Neuronal stem cell (in vitro differentiated cells): ENCODE measurements at places on chromosomes 5 and 9.
A peak's percentile ranks its signal among the peaks of the same experiment; 100 is the strongest.

- H3K4me3 ChIP-seq: peak overlapping the region; percentile 75
- no peak for DNase-seq
- H3K36me3 ChIP-seq: peaks cover 13% of the 10 kb centered on the region
- H3K27ac ChIP-seq: no peak overlapping the region
- peaks cover 12% of the 10 kb centered on the region for H3K27me3 ChIP-seq
Measured at GRCh38 chr5:1110307-1111240, 1.3 kb downstream of the SLC12A7 start.

GRCh38 chr9:119009249-119009648, 360.0 kb downstream of the BRINP1 start:
- H3K27ac ChIP-seq: no peak overlapping the region
- no peaks in the 10 kb centered on the region for H3K27me3 ChIP-seq

GRCh38 chr5:152488869-152489268, 83.8 kb upstream of the NMUR2 start:
- DNase-seq: no peak
- H3K36me3 ChIP-seq: no peaks in the 10 kb centered on the region
- no peak overlapping the region for H3K4me3 ChIP-seq
- H3K4me1 ChIP-seq: no peaks in the 10 kb centered on the region

DNA sequence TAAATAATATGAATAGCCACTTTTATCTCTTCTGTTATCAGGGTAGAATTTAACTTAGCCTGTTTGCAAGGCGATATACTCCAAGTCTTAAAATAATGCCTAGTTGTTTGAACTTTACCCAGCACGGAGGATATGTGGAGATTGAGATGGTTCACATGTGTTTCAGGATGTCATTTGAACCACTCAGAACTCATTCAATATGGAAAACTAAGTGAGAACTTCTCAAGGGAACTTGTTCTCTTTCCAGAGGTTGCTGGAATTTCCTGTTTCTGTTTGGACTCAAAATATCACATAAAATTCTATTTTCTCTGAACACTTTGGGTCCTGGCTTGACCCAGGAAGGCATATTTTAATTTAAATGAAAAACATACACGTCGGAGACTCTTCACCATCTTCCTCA, 139.1 kb upstream of the MYO10 start:
- H3K27me3 ChIP-seq: no peaks in the 10 kb centered on the region
- no peak overlapping the region for H3K4me3 ChIP-seq
- H3K27ac ChIP-seq: no peak overlapping the region
- no peaks in the 10 kb centered on the region for H3K4me1 ChIP-seq
- H3K36me3 ChIP-seq: no peaks in the 10 kb centered on the region

GRCh38 chr9:124733964-124734740, 37.0 kb downstream of the NR6A1 start:
- no peak overlapping the region for H3K4me3 ChIP-seq
- peaks cover 4% of the 10 kb centered on the region for H3K36me3 ChIP-seq
- H3K4me1 ChIP-seq: peaks cover 9% of the 10 kb centered on the region
- no peak overlapping the region for H3K27ac ChIP-seq
- H3K27me3 ChIP-seq: no peaks in the 10 kb centered on the region
- no peak for DNase-seq

GRCh38 chr5:88677943-88678769, 204.8 kb downstream of the MEF2C start:
- H3K4me1 ChIP-seq: peaks cover 4% of the 10 kb centered on the region
- no peak for DNase-seq
- no peak overlapping the region for H3K27ac ChIP-seq

GRCh38 chr5:106853266-106853665, 817.5 kb downstream of the EFNA5 start:
- H3K36me3 ChIP-seq: no peaks in the 10 kb centered on the region
- H3K4me1 ChIP-seq: peaks cover 2% of the 10 kb centered on the region
- DNase-seq: no peak
- H3K27ac ChIP-seq: no peak overlapping the region
- no peak overlapping the region for H3K4me3 ChIP-seq

- no peak overlapping the region for H3K27ac ChIP-seq
- H3K27me3 ChIP-seq: no peaks in the 10 kb centered on the region
- no peak for DNase-seq
- no peaks in the 10 kb centered on the region for H3K36me3 ChIP-seq
Measured at GRCh38 chr5:139446956-139447779, 7.8 kb upstream of the DNAJC18 start.

DNA sequence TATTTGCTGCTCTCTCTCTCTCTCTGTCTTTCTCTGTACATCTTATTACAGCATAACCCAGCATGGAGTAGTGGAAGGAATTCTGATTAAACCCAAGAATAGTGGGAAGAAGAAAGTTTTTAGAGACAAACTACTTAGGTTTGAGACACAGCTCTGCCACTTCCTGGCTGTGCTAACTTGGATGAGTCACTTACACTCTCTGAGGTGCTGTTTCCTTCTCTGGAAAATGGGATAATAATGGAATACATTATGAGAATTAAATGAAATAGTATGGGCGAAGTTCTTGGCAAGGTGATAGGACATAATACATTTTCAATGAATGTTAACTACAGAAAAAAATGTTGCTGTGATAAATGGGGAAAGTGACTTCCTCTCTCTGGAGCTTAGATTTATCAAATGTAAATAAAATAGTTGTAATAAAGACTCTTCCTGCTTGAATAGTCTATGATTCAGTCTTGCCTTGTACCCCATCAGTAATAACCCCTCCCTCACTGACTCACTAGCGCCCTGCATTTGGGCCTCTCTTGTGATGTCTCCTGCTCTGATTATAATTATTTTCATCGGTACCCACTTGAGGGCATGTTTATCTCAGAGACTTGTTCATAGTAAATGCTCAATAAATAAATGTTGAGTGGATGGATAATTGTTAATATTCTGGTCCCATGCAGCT, 27.6 kb downstream of the KIF4B start:
- H3K4me1 ChIP-seq: no peaks in the 10 kb centered on the region
- H3K36me3 ChIP-seq: no peaks in the 10 kb centered on the region
- DNase-seq: no peak
- H3K27me3 ChIP-seq: no peaks in the 10 kb centered on the region
- no peak overlapping the region for H3K4me3 ChIP-seq

- peak overlapping the region; percentile 43 for H3K27ac ChIP-seq
- H3K4me3 ChIP-seq: no peak overlapping the region
- no peak for DNase-seq
- H3K27me3 ChIP-seq: peaks cover 2% of the 10 kb centered on the region
- no peaks in the 10 kb centered on the region for H3K36me3 ChIP-seq
Measured at GRCh38 chr5:3393920-3394597, 201.6 kb upstream of the IRX1 start.

DNA sequence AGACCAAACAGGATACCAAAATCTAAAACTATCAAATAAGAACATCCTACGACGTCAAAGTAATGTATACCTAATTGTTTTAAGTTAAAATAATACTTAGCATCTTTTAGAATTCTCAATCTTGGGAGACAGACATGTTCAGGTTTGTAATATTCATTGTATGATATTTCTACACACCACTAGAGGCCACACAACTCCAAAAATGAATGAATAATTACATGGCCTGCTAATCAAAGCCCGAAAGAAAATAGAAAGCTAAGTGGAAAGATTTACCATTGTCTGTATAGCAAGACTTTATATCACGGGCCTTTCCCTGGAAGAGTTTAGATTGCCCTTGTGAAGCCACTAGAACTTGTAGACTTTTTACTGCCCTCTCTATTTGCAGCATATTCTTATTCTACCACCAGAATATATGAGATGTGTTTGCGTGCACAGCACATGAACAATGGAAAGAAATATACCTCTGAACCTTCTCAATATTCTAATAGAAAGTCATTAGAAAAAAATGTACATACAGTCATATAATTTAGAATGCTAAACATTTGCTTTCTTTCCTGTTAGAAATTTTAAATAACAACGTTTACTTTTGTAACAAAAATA, 380.1 kb upstream of the NUDT12 start:
- no peaks in the 10 kb centered on the region for H3K27me3 ChIP-seq
- no peak for DNase-seq
- no peak overlapping the region for H3K4me3 ChIP-seq
- H3K27ac ChIP-seq: no peak overlapping the region
- H3K4me1 ChIP-seq: no peaks in the 10 kb centered on the region

GRCh38 chr9:124812441-124812876, 35.5 kb downstream of the OLFML2A start:
- peak; percentile 32 for DNase-seq
- H3K36me3 ChIP-seq: no peaks in the 10 kb centered on the region
- no peak overlapping the region for H3K4me3 ChIP-seq
- peak overlapping the region; percentile 78 for H3K27ac ChIP-seq
- peaks cover 21% of the 10 kb centered on the region for H3K4me1 ChIP-seq

GRCh38 chr5:120538644-120539043, 74.5 kb downstream of the PRR16 start:
- H3K27ac ChIP-seq: no peak overlapping the region
- no peak overlapping the region for H3K4me3 ChIP-seq
- H3K4me1 ChIP-seq: no peaks in the 10 kb centered on the region
- no peaks in the 10 kb centered on the region for H3K27me3 ChIP-seq

DNA sequence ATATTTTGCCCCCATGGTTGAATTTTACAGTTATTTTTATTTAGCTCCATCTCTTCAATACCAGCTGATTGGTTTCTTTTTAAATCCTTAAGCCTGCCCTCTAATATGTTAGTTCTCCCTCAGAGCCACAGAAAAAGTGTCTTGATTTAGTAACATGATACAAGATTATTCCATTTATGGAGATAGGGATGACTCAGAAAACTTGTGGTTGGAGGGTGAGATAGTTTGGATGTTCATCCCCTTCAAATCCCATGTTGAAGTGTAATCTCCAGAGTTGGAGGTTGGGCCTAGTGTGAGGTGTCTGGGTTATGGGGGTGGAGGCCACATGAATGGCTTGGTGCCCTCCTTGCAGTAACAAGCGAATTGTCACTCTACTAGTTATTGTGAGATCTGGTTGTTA, 115.7 kb downstream of the FBXO38 start:
- no peak overlapping the region for H3K27ac ChIP-seq
- no peak for DNase-seq
- no peaks in the 10 kb centered on the region for H3K27me3 ChIP-seq
- H3K36me3 ChIP-seq: no peaks in the 10 kb centered on the region

GRCh38 chr9:125332527-125332926, 70.9 kb downstream of the GAPVD1 start:
- no peak overlapping the region for H3K27ac ChIP-seq
- H3K4me3 ChIP-seq: no peak overlapping the region
- no peak for DNase-seq
- no peaks in the 10 kb centered on the region for H3K4me1 ChIP-seq
- peaks cover 84% of the 10 kb centered on the region for H3K36me3 ChIP-seq

GRCh38 chr5:56896763-56897162, 12.6 kb upstream of the SETD9 start:
- peaks cover 32% of the 10 kb centered on the region for H3K36me3 ChIP-seq
- H3K27me3 ChIP-seq: no peaks in the 10 kb centered on the region
- H3K4me3 ChIP-seq: no peak overlapping the region
- H3K27ac ChIP-seq: no peak overlapping the region

DNA sequence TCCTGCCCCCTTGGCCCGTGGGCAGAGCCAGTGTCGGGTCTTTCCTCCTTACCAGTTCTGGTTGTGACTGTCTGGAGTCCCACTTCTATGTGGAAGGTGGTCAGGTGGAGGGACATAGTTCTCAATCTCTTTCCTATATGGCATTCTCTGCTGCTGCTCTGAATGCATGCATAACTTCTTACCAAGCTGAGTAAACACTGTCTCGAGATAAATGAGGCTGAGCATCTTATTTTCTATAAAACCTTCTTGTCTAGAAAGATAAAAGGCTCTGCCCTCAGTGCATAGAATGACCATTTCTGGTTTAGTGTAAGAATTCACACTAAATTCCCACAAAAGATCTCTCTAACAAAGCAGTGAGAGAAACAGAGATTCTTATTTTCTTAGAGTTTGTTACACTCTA, 106.2 kb upstream of the TBC1D2 start:
- H3K27ac ChIP-seq: no peak overlapping the region
- H3K27me3 ChIP-seq: peaks cover 2% of the 10 kb centered on the region
- no peaks in the 10 kb centered on the region for H3K36me3 ChIP-seq
- no peaks in the 10 kb centered on the region for H3K4me1 ChIP-seq
- no peak for DNase-seq
- H3K4me3 ChIP-seq: no peak overlapping the region

GRCh38 chr5:73638344-73639095, 12.5 kb downstream of the ARHGEF28 start:
- H3K27ac ChIP-seq: no peak overlapping the region
- H3K4me3 ChIP-seq: no peak overlapping the region
- H3K27me3 ChIP-seq: no peaks in the 10 kb centered on the region
- DNase-seq: no peak
- H3K36me3 ChIP-seq: no peaks in the 10 kb centered on the region

GRCh38 chr9:87714819-87715218, 11.1 kb upstream of the CTSL start:
- peaks cover 1% of the 10 kb centered on the region for H3K4me1 ChIP-seq
- H3K36me3 ChIP-seq: peaks cover 5% of the 10 kb centered on the region
- H3K27me3 ChIP-seq: no peaks in the 10 kb centered on the region
- DNase-seq: no peak
- H3K27ac ChIP-seq: no peak overlapping the region

DNA sequence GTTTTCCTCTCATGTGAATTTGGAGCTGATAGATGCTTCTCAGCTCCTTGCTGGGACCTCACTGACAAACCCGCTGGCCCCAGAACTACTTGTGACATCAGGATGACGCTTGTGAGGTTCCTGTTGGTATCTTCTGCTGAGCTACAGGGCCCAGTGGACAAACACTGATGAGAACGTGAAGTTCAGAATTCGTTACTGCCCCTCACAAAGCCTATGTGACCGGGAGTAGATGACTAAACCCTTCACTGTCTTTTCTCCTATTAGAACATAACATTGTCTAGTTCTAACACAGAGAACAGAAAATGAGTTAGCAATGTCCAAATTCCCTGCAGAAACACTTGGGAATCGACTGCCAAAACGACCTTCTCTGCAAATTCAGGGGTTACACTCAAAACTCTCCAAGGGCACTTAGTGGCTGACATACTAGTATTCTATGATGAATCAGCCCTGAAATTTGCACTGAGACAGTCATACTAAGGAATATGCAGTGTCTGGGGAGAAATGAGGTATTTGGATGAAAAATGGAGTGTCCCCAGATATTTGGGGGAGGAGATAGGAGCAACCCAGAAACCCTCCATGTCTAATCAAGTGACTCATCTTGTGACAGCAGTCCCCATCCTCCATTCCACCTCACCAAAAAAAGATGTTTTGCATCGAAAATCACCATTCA, 143.2 kb upstream of the TRIM32 start:
- no peak overlapping the region for H3K27ac ChIP-seq
- no peaks in the 10 kb centered on the region for H3K4me1 ChIP-seq
- DNase-seq: no peak
- no peaks in the 10 kb centered on the region for H3K27me3 ChIP-seq
- H3K4me3 ChIP-seq: no peak overlapping the region

- no peak overlapping the region for H3K4me3 ChIP-seq
- DNase-seq: no peak
- H3K27me3 ChIP-seq: no peaks in the 10 kb centered on the region
- H3K36me3 ChIP-seq: no peaks in the 10 kb centered on the region
Measured at GRCh38 chr9:99606296-99606695, 215.4 kb upstream of the NR4A3 start.
